Stomach (tissue), 19 donors: ENCODE measurements at places on chromosomes 4 and X. TPM values are rescaled to one million over a fixed set of nuclear protein-coding genes. Genes with fewer than 3 reads are reported as not detected.

The TLR7 gene
- total RNA-seq, result 0.87 TPM

The GAGE12F gene
- total RNA-seq, result not detected

The NIPAL1 gene
- not detected for total RNA-seq

The BRS3 gene
- total RNA-seq, result not detected

The RAB41 gene
- total RNA-seq, result not detected

The SORCS2 gene
- 2.2 TPM for total RNA-seq

The REELD1 gene
- total RNA-seq, result not detected

The NSG1 gene
- total RNA-seq, result 1.3 TPM

The CDKL2 gene
- 11.6 TPM for total RNA-seq

The PPP1R3F gene
- total RNA-seq, result 1.8 TPM
